Coronary artery (tissue), 2 donors: ENCODE measurements at places on chromosomes 2 and 18.

GRCh38 chr18:69943021-69943420 lies 4.7 kb downstream of the CD226 start:
- DNase-seq, result no peak

GRCh38 chr2:69612707-69613106 lies 30.8 kb downstream of the AAK1 start:
- no peak for DNase-seq

GRCh38 chr2:45706033-45706432 lies 54.6 kb downstream of the PRKCE start:
- no peak for DNase-seq

GRCh38 chr2:42192652-42193566 lies 23.8 kb downstream of the EML4 start:
- no peak for DNase-seq

DNA sequence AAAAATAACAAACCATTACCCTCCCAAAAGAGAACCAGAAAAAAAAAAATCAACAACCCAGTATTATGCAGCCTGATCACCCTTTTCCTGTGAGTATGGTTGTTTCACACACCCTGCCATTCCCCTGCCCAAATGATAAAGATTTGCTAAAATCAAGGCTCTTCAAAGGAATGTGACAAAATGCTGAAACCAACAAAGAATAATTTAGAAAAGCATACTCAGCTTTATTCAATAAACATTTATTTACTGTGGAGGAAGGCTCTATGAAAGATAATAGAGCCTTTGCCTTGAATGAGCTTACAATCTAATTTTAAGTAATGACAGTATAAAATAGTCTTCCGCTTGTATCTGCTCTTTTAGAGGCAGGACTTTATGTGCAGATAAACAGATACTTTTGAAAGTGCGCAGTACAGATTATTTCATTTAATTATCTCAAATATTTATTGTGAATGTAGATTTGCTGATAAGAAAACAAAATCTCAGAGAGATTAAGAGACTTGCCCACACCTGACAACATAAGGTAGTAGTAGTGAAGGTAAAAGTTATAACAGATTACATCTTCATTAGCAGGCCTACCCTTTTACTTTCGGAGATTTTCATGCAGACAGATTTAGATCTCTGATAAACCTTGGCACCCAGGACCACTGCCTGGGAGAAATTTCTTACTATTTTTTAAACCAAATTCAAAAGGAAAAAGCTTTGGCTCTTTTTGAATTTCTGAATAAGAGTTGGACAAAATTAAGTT lies 211.9 kb downstream of the SRBD1 start:
- DNase-seq, result no peak

DNA sequence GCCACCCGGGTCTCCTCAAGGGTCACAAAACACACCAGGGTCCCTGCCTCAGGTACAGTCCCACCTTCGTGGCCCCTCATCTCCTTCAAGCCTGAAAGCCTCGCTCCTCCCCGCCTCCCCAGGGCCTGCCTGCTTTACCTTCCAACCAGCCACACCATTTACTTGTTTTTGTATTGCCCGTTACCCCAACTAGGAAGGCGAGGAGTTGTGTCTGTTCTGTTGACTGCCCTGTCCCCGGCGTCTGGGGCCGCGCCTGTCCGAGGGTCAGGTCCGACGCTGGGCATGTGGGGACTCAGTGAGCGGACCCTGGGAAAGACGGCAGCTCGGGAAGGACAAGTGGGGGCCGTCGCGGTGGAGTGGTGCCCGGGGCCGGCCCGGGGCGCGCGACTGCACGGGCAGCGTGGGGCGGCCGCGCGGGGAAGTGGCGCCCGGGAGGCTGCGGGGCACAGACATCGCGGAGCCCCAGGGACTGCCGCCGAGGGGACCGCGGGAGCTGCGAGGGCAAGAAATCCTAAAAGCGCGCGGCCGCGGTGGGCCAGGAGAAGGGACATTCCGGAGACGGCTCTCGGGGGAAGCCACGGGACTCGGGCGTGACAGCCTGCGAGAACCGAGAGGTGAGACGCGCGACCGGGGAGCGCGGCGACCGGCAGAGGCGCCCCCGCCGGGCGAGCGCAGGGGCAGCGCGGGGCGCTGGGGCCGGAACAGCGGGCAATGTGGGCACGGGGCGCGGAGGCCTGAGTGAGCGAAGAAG lies 797 bp upstream of the GRHL1 start:
- DNase-seq, result no peak

DNA sequence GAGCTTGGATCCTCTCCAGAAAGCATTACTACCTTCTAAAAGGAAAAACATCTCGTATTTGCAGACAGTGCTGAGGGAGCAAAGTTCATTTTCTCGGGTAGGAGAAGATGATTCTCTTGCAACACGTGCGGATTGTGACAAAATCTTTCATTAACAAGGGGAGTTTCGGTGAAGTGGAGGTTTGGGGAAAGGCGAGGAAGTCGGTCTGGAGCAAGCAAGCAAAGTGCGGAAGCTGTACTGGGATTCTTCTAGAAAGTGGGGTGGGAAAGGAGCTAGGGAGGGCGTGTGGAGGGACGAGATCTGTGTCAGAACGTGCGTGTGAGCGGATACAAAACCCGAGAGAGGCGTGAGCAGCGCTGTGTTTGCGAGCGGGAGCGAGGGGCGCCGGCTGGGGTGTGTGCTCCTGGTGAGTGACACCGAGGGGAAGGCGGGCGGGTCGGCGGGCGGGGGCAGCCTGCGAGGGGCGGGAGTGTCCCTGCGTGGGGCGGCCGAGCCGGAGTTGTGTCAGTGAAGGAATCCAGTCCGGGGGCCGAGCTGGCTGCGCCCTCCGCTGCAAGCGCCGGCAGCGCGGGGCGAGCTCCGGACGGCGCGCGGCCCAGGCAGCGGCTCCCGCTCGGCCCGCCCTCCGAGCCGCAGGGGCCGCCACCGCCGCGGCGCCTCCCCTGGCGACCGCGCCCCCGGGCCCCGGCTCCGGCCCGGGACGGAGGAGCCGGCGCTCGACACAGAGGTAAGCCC lies at the start of gene SPATS2L:
TSS of gene SPATS2L (plus strand) at position 498 of the 735 bp plus-strand sequence. CDS start 82,552 bp downstream, outside the sequence.
- DNase-seq, result peak; percentile 84

DNA sequence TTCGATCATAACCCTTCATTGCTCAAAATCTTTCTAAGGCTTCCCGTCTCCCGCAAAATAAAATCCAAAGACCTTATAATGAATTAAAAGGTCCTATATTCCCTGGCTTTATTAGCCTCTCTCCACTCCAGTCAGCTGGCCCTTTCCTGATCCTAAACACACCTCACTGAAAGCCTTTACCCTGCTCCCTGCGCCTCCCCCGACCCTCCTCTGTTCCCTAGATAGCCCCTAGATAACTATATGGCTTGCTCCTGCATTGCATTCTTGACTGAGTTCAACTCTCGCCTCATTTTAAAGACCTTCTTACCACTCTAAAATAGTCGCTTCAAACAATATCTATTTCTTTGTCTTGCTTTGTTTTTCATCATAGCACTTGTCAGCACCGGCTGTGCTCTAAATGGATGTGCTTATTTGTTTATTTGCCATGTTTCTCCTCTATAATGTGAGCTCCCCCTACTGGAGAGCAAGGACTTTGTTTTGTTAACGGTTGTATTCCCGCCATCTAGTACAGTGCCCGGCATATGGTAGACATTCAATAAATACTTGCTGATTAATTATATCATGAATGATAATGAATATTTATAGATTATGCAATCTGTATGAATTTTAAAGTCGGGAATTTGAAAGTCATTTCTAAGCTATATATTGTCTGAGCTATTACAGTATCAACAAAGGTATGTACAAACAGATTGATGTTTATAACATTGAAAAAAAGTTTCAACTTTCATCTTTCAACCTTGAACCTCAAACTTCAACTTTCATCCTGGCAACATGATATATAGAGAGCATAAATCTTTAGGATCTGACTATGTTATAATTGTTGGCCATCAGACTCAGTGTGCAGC lies 32.4 kb upstream of the VIT start:
- no peak for DNase-seq

GRCh38 chr2:201698588-201699226 lies at the start of gene MPP4:
TSS of gene MPP4 (minus strand) at chr2:201698644. CDS start at chr2:201693954, 4,690 bp downstream.
- no peak for DNase-seq

DNA sequence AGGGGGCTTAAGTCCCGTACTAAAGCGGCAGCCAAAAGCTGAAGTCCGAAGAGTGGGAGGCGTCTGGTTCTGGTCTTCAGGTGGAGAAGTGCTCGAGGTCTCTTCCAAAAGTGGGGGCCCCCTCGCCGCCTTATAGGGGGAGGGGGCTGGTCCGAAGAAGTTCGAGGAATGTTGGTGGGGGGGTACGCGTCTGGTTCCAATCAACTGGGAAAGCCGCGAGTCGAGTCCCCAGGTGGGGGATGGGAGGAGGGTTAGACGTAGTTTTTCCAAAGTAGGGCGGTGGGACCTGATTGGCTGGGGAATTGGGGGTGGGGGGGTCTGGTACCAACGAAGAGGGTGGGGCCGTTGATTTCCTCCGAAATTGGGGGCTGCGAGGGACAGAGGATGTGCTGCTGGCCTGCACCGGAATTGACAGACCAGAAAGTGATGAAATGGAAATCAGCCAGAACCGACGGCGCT lies 594 bp downstream of the ITM2C start:
- DNase-seq, result no peak

DNA sequence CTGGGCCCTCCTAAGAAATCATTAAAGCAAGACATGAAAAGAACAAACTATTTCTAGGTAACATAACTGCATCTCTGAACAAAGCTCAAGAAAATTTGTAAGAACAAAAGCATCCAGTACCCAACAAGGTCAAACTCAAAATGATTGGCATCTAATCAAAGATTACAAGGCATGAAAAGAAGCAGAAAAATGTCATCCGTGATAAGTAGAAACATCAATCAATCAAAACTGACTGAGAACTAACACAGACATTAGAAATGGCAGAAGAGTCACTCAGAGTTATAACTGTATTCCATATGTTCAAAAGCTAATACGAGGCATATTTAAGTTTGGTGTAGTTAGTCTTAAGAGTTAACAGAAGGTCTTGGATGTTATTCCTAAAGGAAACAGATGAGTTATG lies 80.9 kb downstream of the VWA3B start:
- no peak for DNase-seq

- DNase-seq, result no peak
Measured at GRCh38 chr2:28428486-28428885, 35.8 kb downstream of the FOSL2 start.

- DNase-seq, result no peak
Measured at GRCh38 chr2:139790807-139791752, 1010.9 kb upstream of the NXPH2 start.
